CD4-positive, alpha-beta memory T cell (primary cell): ENCODE measurements at places on chromosomes 7 and 10.

DNA sequence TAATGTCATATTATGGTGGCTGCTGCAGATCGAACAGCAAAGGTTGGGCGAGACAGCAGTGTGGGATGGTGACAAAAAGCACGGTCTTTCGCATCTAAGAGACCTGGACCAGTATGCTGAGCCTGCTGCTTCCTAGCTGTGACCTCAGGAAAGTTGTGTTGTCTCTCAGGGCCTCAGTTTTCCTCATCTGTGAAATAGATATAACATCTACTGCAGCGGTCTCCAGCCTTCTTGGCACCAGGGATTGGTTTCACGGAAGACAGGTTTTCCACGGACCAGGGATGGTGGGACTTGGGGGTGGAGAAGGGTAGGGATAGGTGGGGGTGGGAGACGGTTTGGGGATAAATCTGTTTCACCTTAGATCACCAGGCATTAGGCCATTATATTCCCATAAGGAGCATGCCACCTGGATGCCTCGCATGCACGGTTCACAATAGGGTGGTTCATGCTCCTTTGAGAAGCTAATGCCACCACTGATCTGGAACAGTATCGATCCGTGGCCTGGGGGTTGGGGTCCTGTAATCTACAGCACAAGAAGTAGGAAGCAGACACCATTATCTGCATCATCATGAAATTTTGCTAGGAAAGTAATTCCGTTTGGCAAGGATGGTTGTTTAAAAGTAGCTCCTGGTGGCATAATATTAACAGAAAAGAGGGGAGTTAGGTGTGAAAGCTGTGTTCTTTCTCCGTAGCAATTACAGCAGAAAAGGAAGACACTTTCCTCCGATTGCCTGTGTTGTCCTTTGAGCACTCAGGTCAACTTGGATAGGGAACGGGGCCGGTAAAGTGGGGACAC lies 10.8 kb downstream of the KLF6 start:
- H3K4me3 ChIP-seq = no peak overlapping the region
- peaks cover 66% of the 10 kb centered on the region for H3K4me1 ChIP-seq
- H3K36me3 ChIP-seq = peaks cover 31% of the 10 kb centered on the region
- peak overlapping the region; percentile 22 for H3K27ac ChIP-seq
- DNase-seq = no peak
- H3K27me3 ChIP-seq = no peaks in the 10 kb centered on the region

DNA sequence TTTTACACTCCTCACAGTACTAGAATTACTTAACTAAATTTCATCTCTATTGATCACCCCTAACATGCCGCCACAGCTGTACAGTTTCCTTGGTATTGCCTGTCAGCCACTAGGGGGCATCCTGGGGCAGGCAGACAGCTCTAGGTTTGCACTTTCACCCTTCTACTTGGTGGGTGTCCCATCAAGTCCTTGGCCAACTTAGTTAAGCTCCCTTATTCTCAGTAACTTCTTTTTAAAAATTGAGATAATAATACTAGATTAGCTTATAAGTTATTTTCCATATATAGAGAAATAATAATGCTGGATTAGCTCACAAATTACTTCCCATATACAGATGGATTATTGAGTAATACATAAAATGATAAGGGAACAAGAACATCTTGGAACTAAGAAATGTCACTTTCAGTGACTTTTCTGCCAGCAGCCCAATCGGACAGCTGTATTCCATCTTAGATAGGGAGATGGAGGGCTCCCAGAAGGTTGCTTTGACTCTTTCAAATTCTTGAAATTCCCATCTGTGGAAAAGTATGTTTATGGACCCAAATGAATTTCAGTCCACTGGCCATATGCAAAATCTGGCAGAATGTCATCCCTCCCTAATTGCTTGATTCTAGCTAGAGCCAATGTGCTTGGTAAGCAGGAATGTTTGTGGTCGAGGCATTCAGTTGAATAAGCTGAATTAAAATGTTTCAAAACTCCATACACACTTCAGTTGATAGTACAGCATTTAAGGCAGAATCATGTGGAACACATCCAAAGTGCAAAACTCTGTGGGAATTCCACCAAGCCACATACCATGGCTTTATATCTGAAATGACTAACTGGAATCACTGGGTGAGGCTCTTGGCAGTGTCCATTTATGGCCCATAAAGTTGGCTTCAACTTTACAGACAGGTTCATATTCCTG lies 309.7 kb downstream of the CSTF2T start:
- H3K4me1 ChIP-seq = no peaks in the 10 kb centered on the region
- no peaks in the 10 kb centered on the region for H3K27me3 ChIP-seq
- peak; percentile 33 for DNase-seq

GRCh38 chr7:146720195-146720594 lies 603.6 kb downstream of the CNTNAP2 start:
- no peak overlapping the region for H3K27ac ChIP-seq
- no peaks in the 10 kb centered on the region for H3K27me3 ChIP-seq
- H3K4me3 ChIP-seq = no peak overlapping the region
- H3K4me1 ChIP-seq = no peaks in the 10 kb centered on the region

DNA sequence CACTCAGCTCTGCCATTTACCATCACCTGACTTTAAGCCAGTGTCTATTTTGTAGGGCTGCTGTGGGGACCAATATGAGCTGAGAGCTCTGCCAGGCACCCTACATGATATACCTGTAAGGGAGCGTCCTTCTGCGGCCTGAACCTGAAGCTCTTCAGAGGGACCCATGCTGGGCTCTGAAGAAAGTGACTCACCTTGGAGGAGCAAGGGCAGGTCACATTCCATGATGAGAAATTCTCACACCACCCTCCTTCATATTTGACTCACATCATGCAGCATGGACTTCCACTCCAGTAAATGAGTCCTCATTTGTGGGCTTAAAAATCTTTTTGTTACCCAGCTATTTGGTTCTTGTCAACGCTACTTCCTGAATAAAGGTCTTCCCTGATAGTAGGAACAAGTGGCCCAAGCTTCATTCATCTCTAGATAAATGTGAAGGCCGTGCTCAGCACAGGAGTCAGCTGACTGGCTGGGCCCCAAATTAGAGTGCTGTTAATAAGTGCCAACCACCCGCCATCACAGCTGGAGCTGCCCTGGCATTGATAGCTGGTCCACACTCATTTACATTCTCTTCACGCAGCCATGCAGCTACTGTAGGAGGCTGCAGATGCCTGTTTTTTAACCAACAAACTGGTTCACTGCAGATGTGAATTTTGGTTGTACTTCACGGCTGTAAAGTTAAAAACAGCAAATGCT lies 78.4 kb downstream of the RNF216 start:
- no peak overlapping the region for H3K27ac ChIP-seq
- DNase-seq = no peak
- peaks cover 48% of the 10 kb centered on the region for H3K4me1 ChIP-seq
- H3K4me3 ChIP-seq = no peak overlapping the region
- H3K36me3 ChIP-seq = peaks cover 8% of the 10 kb centered on the region
- H3K27me3 ChIP-seq = no peaks in the 10 kb centered on the region

DNA sequence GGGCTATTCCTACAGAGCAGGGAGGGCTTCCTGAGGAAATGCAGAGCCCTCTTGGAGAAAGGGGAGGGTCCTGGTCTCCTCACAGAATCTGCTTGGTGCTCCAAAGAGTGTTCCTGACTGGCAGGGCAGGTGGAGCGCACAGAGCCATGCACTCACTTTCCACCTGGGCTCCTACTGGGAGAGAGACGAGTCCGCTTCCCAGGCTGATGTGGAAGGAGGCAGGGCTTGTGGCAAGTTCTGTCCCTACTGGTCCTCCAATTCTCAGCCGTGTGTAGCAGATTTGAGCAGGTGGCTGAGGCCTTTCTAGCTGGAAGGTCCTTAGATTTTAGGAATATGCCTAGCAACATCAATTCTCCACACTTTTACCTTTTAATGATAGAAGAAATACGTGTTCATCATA lies 111.5 kb upstream of the MKI67 start:
- DNase-seq = no peak
- H3K36me3 ChIP-seq = no peaks in the 10 kb centered on the region
- no peak overlapping the region for H3K4me3 ChIP-seq

DNA sequence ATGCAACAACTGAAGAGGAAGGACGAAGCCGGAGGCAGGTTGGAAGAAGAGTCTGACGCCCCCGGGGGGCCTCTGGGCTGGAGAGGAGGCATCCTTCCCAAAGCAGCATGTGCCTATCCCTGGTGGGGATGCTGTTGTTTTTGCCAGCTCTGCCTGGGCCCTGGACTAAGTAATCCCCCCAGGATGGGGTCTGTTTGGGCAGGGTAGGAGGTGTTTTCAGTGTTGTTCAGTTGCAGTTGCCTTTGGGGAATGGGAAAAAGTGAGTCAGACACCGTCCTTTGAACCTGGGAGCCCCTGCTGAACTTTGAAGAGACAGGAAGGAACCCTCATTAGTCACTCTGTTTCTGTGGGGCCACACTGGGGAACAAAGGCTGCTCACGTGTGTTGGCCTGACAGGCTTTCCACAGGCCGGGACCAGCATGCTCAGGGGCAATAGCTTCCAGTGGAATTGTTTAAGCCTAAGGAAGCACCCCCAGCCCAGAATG lies 35.2 kb upstream of the GDF10 start:
- no peaks in the 10 kb centered on the region for H3K36me3 ChIP-seq
- H3K4me1 ChIP-seq = peaks cover 53% of the 10 kb centered on the region
- H3K27me3 ChIP-seq = no peaks in the 10 kb centered on the region
- H3K27ac ChIP-seq = no peak overlapping the region

DNA sequence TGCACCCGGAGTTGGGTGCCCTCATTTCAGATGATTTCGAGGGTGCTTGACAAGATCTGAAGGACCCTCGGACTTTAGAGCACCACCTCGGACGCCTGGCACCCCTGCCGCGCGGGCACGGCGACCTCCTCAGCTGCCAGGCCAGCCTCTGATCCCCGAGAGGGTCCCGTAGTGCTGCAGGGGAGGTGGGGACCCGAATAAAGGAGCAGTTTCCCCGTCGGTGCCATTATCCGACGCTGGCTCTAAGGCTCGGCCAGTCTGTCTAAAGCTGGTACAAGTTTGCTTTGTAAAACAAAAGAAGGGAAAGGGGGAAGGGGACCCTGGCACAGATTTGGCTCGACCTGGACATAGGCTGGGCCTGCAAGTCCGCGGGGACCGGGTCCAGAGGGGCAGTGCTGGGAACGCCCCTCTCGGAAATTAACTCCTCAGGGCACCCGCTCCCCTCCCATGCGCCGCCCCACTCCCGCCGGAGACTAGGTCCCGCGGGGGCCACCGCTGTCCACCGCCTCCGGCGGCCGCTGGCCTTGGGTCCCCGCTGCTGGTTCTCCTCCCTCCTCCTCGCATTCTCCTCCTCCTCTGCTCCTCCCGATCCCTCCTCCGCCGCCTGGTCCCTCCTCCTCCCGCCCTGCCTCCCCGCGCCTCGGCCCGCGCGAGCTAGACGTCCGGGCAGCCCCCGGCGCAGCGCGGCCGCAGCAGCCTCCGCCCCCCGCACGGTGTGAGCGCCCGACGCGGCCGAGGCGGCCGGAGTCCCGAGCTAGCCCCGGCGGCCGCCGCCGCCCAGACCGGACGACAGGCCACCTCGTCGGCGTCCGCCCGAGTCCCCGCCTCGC lies at the start of gene EGFR:
Gene EGFR (plus strand): TSS at position 657 of the 830 bp plus-strand sequence. CDS start 261 bp downstream, outside the sequence.
- peaks cover 12% of the 10 kb centered on the region for H3K27me3 ChIP-seq
- no peak for DNase-seq
- H3K4me3 ChIP-seq = no peak within 1 kb of the TSS
- no peak within 1 kb of the TSS for H3K27ac ChIP-seq

GRCh38 chr10:48289501-48290238 lies 15.2 kb upstream of the FRMPD2 start:
- no peak overlapping the region for H3K27ac ChIP-seq
- no peaks in the 10 kb centered on the region for H3K4me1 ChIP-seq
- no peaks in the 10 kb centered on the region for H3K36me3 ChIP-seq

GRCh38 chr10:68327889-68328786 lies 3.7 kb upstream of the HNRNPH3 start:
- no peak for DNase-seq
- peaks cover 12% of the 10 kb centered on the region for H3K4me1 ChIP-seq
- H3K36me3 ChIP-seq = no peaks in the 10 kb centered on the region
- H3K27ac ChIP-seq = no peak overlapping the region
- no peaks in the 10 kb centered on the region for H3K27me3 ChIP-seq

DNA sequence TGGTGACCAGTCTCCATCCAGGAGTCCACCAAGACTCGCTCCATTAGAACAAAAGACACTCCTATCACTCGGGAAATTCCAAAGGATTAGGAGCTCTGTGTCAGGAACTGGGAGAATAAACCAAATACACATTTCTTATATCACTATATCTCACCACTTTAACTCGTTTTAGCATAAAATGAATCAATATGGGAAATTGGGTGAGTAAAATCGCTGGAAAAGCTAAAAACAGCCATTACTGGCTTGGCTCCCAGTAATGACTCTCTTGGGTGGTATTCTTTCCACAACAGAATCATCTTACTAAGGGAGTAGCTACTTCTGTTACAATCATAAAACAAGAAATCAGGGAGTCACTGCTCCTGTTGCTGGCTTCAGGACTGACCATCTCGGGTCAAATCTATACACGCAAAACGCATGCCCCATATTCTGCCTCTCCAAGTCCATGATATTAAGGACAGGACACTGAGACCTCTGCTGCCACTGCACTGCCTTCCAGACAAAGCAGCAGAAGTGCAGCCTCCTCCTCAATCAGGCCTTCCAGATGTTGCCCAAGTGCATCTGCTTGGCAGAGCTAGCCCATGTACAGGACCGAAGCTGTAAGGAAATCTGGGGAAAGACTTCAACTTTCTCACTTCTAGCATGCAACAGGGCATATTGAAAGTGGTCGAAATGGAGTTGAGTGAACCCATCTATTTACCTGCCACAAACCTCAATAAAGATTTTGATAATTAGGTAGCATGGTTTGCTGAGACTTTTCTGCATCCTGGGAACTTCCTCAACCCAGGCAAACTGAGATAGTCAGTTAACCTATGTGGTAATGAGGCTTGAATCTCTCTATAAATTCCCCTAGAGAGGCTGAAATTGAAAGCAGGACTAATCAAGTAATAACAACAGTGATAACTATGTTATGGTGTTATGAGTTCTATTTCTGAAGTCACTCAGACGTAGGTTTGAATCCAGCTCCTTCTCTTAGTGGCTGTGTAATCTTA lies 14.4 kb upstream of the PANK1 start:
- no peaks in the 10 kb centered on the region for H3K27me3 ChIP-seq
- H3K4me3 ChIP-seq = no peak overlapping the region
- H3K36me3 ChIP-seq = no peaks in the 10 kb centered on the region

- peaks cover 12% of the 10 kb centered on the region for H3K4me1 ChIP-seq
- H3K27me3 ChIP-seq = no peaks in the 10 kb centered on the region
- no peak overlapping the region for H3K27ac ChIP-seq
- H3K36me3 ChIP-seq = no peaks in the 10 kb centered on the region
- no peak overlapping the region for H3K4me3 ChIP-seq
- peak; percentile 34 for DNase-seq
Measured at GRCh38 chr10:43255634-43256431, 11.0 kb downstream of the RASGEF1A start.

GRCh38 chr10:90167174-90168064 lies 466.0 kb downstream of the KIF20B start:
- H3K27ac ChIP-seq = no peak overlapping the region
- no peak overlapping the region for H3K4me3 ChIP-seq
- H3K27me3 ChIP-seq = no peaks in the 10 kb centered on the region
- H3K4me1 ChIP-seq = no peaks in the 10 kb centered on the region
